Activated naive CD4-positive, alpha-beta T cell treated with Interleukin-2 at 50 U/mL for 16 hours (primary cell): ENCODE measurements at places on chromosomes 16 and 17.

DNA sequence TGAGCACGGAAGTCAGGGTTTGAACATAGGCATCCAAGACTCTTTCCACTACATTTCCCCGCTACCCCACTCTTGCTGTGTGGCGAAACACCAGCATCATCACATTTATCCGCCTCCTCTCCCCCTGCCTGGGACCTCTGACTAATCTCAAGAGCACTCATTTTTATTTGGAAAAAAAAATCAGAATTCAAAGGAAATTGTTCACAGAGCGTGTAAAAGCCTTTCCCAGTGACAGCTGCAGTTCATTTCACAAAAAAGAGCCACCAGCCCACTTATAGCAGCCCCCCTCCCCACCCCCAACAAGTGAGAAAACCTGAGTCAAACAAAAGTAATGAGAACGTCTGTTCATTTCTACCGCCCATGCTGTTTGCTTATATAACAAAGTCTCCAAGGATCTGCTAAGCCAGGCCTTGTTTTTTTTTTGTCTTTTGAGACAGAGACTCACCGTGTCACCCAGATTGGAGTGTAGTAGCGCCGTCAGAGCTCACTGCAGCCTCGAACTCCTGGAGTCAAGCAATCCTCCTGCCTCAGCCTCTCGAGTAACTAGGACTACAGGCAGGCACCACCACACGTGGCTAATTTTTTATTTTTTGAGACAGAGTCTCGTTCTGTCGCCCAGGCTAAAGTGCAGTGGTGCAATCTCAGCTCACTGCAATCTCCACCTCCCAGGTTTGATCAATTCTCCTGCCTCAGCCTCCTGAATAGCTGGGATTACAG is 48.3 kb upstream of the HAPSTR1 start:
- no peak for DNase-seq

DNA sequence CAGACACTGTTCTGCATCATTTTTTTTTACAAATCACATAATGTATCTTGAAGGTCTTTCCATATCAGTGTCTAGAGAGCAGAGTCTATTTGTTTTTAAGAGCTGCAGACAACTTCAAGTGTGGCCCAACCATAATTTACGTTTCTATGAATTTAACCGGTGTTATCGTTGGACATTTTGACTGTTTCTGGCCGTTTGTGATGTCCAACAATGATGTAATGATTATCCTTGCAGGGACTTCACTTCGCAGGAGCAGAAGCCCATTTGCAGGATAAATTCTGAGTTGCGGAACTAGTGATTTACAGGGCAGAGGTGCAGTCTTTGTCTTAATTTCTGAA is 26.9 kb upstream of the HLF start:
- DNase-seq: no peak

- DNase-seq: no peak
Observed at GRCh38 chr17:75566834-75567233, 20.8 kb upstream of the MYO15B start.

DNA sequence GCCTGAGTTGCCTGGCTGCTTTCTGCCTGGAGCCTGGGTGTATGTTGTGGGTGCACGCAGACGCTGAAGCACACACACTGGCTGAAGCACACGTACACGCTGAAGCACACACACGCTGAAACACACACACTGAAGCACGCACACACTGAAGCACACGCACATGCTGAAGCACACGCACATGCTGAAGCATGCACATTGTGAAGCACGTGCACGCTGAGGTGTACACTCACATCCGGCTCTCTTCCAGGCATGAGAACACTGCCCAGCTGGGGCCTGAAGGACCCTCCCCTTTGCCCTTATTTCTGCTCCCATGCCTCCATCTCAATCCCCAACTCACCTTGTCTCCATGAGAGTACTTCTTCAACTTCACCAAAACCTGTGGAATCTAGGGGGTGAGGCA is 16.5 kb downstream of the CSF3 start:
- no peak for DNase-seq

- DNase-seq: no peak
Observed at GRCh38 chr17:54749157-54749556, 151.5 kb upstream of the TOM1L1 start.

DNA sequence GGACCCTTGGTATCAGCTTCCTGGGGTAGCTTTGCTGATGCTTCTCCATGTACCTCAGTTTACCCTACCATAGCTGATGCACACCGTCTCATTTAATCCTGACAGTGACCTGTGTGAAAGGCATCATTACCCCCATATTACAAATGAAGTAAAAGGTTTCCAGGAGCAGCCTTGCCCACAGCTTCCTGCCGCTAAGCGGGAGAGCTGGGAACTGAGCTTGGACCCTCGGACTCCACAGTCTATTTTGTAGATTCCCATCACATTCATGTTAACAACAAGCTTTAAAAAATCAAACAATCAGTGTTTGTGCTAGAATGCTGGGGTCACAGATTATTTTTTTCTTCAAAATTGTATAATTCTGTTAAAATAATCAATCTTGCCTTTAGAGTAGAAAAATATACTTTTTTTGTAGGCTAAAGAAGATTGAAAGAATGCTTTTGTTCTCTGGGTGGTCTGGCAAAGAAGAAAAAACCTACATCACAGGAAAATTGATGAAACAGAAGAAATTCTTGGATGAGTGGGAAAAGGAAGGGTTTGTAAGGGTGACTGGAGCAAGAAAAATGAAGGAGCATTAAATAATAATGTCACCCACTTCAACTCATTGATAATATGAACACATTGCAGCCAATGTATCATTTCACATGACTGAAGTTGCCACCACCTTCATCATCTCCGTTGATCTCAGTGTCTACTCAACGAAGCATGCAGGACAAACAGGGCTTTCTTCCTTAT is 9.5 kb upstream of the USP10 start:
- no peak for DNase-seq

DNA sequence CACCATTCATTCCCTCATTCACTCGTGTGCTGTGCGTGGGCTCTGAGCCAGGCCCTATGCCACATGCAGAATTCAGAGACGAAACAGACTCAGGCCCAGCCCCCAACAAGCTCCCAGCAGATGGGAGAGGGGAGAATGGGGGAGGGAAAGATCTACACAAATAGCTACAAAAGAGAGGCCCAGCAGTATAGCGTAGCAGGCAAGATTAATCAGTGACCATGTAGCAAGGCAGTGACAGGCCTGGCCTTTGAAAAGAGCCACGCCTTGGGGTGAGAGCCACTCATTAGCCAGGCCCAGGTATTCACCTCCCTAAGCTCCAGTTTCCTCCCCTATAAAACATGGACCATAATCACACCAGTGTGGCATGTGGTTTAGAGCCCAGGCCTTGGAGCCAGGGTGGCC is 16.4 kb upstream of the KRT19 start:
- no peak for DNase-seq

- DNase-seq: no peak
Observed at GRCh38 chr17:78785663-78786057, 3.6 kb upstream of the CYTH1 start.

DNA sequence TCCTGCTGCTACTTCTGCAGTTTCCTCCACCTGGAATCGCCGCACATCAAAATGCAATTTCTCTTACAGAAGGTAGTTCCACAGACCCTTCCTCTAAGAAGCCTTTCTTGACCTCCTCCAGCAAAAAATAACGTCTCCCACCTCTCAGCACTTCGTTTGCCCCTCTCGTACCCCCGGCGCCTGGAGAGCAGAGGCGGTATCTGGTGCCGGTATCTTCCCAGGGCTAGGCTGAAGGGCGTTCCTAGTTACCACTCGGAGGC is 482 bp downstream of the DCTPP1 start:
- DNase-seq: no peak

GRCh38 chr17:68152161-68152571 is 95.7 kb upstream of the AMZ2 start:
- no peak for DNase-seq

DNA sequence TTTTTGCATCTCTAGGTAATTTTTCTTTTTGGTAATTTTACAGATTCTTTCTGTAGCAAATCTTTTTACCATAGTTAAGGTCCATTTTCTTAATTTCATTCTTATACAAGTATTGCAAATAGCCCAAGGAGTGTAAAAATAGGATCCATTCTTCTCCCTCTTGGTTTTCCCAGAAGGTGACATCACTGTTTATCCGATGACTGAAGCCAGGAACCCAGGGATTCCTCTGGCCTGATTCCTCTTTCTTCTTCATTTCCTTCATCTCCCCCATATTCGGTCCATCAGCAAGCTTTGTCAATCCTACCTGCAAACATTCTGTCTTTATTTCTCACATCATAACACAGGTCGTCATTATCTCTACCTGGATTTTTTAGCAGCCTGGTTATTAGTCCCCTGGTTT is 5.3 kb downstream of the RBBP6 start:
- no peak for DNase-seq

DNA sequence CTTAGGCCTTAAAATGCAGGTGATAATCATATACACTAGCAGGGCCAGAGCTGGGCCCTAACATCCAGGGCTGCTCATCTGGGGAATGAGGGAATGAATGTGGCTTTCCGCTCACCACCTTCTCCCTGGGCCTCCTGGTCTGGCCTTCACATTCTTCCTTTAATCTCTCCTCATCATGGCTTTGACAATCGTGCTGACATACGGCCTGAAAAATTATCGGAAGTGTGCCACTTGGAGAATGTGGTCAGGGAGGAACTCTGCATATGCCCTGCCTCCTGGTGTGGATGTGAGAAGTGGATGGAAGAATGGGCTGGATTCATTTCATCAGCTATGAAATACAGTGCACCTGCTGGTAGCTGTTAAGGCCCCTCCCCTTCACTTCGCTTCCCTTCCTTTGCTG is 2.4 kb downstream of the WSCD1 start:
- no peak for DNase-seq

DNA sequence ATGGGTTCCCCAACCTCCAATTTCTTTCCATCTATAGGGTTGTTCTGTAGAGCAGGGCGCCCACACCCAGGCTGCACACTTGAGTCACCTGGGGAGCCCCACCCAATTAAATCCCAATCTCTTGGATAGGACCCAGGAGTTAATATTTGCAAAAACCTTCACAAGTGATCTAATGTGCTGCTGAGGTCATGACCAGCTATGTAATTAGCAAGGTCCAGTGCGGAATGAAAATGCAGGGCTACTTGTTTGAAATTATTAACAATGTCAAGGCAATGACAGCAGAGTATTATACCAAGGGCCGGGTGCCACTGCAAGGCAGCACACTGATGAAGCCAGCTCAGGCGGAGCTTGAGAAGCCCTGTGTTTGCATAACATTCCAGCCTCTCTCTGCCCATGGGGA is 302.7 kb downstream of the MAF start:
- no peak for DNase-seq

DNA sequence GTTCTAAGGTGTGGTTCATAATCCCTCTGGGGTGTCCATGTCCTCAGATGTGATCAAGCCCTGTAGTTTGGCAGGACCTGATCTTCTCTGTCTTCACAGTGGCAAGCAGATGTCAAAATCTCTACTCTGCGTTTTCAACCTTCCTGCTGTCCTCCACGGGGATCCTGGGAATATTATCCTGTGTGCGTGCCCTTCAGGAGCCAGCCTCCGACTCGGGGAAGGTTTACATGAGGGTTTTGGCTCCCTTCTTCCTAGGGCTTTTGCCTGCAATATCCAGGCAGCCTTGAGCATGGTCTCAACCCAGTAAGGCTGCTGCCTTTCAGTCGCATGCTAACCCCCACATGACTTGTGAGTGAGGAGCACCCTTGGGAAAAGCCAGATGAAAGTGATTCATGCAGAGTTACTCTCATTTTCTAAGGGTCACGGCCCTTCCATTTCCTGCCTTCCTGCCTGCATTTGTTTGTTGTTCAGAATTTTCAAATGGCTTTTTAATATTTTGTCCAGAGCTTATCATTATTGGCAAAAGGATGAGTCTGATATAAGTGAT is 202.2 kb upstream of the CHMP6 start:
- peak; percentile 25 for DNase-seq

- no peak for DNase-seq
Observed at GRCh38 chr16:19810817-19811731, 73.6 kb downstream of the GPRC5B start.

GRCh38 chr17:1898872-1899271 is 69.1 kb downstream of the RPA1 start:
- DNase-seq: no peak

DNA sequence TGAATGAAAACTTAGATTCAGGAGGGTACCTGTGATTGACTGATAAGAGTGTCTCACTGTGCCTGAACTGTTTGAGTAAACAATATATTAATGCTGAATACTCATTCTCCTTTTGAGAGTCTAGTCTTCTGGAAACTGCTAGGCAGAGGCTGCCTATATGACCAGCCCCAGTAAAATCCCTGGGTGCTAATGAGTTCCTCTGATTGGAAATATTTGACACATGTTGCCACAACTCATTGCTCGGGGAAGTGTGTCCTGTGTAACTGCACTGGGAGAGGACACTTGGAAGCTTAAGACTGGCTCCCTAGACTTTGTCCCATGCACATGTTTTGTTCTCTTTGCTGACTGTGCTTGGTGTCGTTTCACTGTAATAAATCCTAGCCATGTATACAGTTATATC is 108.7 kb upstream of the NACA2 start:
- no peak for DNase-seq

DNA sequence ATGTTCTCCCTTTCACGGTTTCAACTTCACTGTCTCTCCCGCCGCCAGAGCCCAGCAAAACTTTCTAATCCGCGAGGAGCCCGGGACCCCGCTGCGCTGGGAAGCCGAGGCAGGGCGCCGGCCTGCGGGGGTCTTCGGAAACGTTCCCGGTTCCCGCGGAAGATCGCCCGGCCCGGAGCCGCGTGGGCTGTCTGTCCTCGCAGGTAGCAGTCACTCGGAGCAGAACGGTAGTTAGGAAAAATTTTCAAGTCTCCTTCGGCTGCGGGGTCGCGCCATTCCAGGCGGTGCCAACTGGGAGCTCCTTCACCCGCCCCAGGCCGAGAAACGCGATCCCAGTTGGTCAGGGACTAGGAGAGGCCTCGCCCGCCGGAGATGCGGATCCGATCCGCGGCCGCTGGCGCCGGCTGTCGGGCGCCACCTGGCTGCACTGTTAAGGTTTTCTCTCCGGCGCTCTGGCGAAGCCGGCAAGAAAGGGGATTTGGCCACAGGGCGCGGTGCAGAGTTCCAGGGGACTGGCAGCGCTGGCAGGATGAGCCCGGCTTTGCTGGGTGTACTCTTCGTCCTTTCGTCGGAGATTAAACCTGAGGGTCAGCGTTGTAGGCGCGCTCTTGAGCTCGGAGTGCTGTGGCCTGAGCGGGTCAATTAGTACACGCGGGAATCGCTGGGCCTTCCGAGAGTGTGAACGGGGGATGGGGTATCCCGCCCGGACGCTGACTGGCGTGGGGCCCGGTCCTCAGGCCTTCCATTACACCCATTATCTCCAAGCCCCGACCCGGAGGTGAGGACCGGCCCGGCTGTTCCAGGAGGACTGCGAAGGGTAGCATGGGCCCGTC is 135.4 kb downstream of the KCNJ12 start:
- peak; percentile 69 for DNase-seq

DNA sequence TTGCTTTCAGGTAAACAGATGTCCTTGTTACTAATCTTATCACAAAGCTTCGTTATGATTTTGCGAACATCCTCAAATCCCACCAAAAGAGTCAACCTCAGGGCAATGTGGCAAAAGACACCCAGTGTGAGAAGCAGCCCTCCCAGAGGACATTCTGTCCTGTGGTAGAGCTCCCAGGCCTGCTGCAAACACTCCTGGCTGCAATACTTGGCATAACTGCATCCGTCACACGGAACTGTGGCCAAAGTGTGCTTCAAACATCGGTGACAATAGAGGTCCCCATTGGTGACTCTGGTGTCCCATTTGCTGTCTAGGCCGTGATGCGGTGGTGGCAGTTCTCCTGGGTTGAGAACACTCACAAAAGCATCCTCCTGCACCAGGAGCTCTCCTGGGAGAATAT is 29.5 kb downstream of the SMYD4 start:
- no peak for DNase-seq

GRCh38 chr16:84618581-84619460 is 943 bp upstream of the COTL1 start:
- no peak for DNase-seq

- DNase-seq: no peak
Observed at GRCh38 chr17:951325-952132, 28.0 kb downstream of the NXN start.

GRCh38 chr16:10345629-10346028 is 40.2 kb upstream of the ATF7IP2 start:
- no peak for DNase-seq
